Liver (tissue), 10 donors: ENCODE measurements at places on chromosomes 7 and 10. TPM values are rescaled to one million over a fixed set of nuclear protein-coding genes. Genes with fewer than 3 reads are reported as not detected.
A peak's percentile ranks its signal among the peaks of the same experiment; 100 is the strongest.

Gene SUGCT
- polyA plus RNA-seq, result 11.9 TPM

Gene SDK1
- polyA plus RNA-seq, result 0.12 TPM

Gene FOXP2
- 7.4 TPM for polyA plus RNA-seq

Gene RBM48
- 3.3 TPM for polyA plus RNA-seq

DNA sequence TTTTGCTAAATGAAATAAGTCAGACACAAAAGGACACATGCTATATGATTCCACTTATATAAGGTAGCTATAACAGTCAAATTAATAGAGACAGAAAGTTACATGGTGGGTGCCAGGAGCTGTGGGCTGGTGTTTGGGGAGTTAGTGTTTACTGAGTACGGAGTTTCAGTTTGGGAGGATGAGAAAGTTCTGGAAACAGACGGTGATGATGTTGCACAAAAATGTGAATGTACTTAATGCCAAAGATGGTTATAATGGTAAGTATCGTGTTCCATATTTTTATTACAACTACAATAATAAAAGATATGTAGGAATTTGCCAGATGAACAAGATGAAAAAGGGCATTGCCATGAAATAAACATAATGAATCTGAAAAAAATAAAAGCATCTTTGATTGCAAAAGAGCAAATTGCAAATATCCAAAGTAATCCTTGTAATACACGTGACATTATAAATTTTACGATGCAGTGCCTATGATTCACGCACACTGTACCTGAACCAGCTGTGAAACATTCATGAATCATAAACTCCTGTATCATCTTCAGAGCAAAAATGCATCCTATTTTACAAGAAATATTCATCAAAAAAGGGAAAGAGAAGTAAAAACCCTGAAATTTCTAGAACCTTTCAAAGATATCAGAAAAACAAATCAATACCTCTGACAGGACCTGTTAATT lies 676.7 kb downstream of the PCDH15 start:
- no peaks in the 10 kb centered on the region for H3K27me3 ChIP-seq
- H3K36me3 ChIP-seq, result no peaks in the 10 kb centered on the region
- no peak overlapping the region for H3K4me3 ChIP-seq

Gene TMEM178B
- 0.02 TPM for polyA plus RNA-seq

GRCh38 chr10:71777213-71777985 lies 4.1 kb upstream of the VSIR start:
- H3K4me1 ChIP-seq, result peaks cover 2% of the 10 kb centered on the region
- H3K27me3 ChIP-seq, result no peaks in the 10 kb centered on the region
- H3K27ac ChIP-seq, result no peak overlapping the region
- no peak for DNase-seq
- H3K36me3 ChIP-seq, result no peaks in the 10 kb centered on the region

Gene GTF2IRD1
- 7.4 TPM for polyA plus RNA-seq

- H3K4me3 ChIP-seq, result peak overlapping the region; percentile 45
- H3K36me3 ChIP-seq, result peaks cover 36% of the 10 kb centered on the region
- no peaks in the 10 kb centered on the region for H3K4me1 ChIP-seq
- H3K27ac ChIP-seq, result no peak overlapping the region
- H3K27me3 ChIP-seq, result no peaks in the 10 kb centered on the region
Observed at GRCh38 chr10:42519761-42520460, 118.5 kb downstream of the ZNF33B start.

DNA sequence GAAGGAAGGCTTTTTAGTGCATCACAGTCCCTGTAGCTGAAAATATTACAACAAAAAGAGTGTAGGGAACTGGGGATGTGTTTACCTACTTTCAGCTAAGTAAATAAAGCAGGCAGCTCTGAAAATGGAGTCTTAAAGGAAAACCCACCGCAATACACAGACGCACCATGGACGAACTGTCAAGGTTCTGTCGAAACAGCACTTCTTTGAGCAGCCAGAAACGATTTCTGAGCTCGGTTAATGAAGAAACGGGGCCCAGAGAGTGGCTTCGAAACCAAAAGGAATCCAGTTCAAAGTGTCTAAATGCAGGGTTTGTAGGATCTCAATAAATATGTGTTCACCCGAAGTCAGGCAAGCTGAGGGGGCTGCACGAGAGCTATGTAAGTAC lies 275.4 kb upstream of the NEBL start:
- peaks cover 28% of the 10 kb centered on the region for H3K4me1 ChIP-seq
- no peaks in the 10 kb centered on the region for H3K36me3 ChIP-seq
- H3K27me3 ChIP-seq, result no peaks in the 10 kb centered on the region

- no peak for DNase-seq
- H3K4me1 ChIP-seq, result peaks cover 3% of the 10 kb centered on the region
- no peaks in the 10 kb centered on the region for H3K36me3 ChIP-seq
- no peaks in the 10 kb centered on the region for H3K27me3 ChIP-seq
Observed at GRCh38 chr7:30503274-30504212, 1.1 kb downstream of the GGCT start.

DNA sequence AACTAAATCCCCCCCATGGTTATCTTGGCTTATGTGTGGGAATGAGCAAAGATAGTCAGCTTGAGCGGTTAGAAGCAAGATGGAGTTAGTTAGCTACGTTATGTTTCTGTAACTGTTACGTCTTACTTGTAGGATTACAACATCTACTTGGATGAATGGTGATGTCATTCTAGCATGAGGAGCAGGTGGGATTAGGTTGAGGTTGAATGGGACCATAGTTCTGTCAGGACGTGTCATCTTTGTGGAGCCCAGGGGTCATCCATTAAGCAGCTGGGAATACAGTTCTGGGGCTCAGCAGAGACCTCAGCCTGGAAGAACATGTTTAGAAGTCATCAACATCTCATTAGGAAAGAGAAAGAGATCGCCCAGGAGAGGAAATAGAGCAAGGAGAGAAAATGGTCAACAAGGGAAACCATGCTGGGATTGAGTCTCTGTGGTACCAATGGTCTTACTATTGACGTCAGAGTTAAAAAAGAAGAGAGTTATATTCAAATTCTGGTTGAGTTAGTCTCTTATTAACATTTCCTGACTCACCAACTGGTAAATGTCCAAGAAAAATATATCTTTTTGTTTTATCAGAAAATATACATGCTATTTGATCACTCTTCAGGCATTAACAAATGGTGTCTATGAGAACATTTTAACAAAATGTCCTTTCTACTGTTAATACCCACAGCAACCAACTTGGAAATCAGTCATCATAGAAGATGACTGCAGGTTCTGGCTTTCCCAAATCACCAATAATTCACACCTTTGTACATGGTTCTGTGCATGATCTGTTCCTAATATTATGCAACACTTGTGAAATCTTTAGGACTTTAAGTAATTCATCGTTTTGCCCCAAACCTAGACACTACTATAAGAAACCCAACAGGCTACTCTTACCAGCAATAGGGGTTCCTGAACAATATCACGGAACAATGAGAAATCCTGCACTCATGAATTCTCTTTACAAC lies 96.9 kb downstream of the KIAA1217 start:
- DNase-seq, result no peak
- H3K27me3 ChIP-seq, result no peaks in the 10 kb centered on the region
- H3K4me1 ChIP-seq, result no peaks in the 10 kb centered on the region
- H3K27ac ChIP-seq, result no peak overlapping the region

DNA sequence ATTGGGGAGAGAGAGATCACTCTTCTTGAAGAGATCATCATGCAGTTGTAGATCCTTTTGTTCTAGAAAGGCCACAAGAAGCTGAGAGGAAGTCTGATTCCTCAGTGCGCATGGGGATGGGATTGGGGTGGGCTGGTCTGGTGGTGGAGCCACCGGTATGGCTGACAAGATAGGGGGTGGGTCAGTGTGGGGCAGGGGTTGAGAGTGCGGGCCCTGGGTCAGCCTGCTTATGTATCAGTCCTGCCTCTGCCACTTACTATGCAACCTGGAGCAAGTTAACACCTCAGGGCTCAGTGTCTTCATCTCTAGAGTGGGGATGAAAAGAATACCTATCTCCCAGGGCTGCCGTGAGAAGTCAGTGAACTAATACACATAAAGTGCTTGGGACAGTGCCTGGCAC lies 8.0 kb downstream of the SMARCD3 start:
- no peak for DNase-seq
- no peak overlapping the region for H3K4me3 ChIP-seq
- H3K36me3 ChIP-seq, result peaks cover 5% of the 10 kb centered on the region
- no peak overlapping the region for H3K27ac ChIP-seq
- H3K27me3 ChIP-seq, result no peaks in the 10 kb centered on the region

DNA sequence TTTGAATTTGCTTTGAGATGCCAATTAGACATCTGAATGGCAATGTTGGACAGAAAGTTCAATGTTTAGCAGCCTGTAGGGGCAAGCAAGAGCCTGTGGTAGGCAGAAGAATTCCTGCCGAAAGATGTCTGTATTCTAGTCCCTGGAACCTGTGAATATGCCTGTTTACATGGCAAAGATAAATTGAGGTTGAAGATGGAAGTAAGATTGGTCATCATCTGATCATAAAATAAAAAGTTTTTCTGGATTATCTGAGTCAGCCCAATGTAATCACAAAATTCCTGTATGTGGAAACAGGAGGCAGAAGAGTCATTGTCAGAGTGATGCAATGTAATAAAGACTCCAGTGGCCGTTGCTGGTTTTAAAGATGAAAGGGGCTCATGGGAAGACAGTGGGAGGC lies 430.5 kb downstream of the MDFIC start:
- peaks cover 3% of the 10 kb centered on the region for H3K27me3 ChIP-seq
- no peak overlapping the region for H3K4me3 ChIP-seq
- H3K4me1 ChIP-seq, result no peaks in the 10 kb centered on the region
- H3K36me3 ChIP-seq, result no peaks in the 10 kb centered on the region
- H3K27ac ChIP-seq, result no peak overlapping the region
- no peak for DNase-seq

- no peak for DNase-seq
- H3K4me3 ChIP-seq, result no peak overlapping the region
- H3K4me1 ChIP-seq, result peaks cover 19% of the 10 kb centered on the region
- no peak overlapping the region for H3K27ac ChIP-seq
Observed at GRCh38 chr10:73215749-73216148, 31.3 kb downstream of the DNAJC9 start.
